ENCODE measurements at places on chromosomes 11 and 22.

- no peak for DNase-seq
Observed at GRCh38 chr22:44665115-44665514, 36.9 kb upstream of the PRR5 start.

- no peak for DNase-seq
Observed at GRCh38 chr22:28129319-28129962, 210.4 kb upstream of the PITPNB start.

- peak; percentile 75 for DNase-seq
Observed at GRCh38 chr22:36546092-36546804, 17.3 kb upstream of the EIF3D start.

GRCh38 chr22:23233084-23233531, 52.8 kb downstream of the BCR start:
- DNase-seq = peak; percentile 64

- DNase-seq = no peak
Observed at GRCh38 chr11:27612932-27613880, 87.0 kb downstream of the BDNF start.

GRCh38 chr22:31080164-31080847, 812 bp upstream of the SMTN start:
- DNase-seq = no peak

- DNase-seq = no peak
Observed at GRCh38 chr22:36417281-36417686, 29.5 kb upstream of the MYH9 start.

DNA sequence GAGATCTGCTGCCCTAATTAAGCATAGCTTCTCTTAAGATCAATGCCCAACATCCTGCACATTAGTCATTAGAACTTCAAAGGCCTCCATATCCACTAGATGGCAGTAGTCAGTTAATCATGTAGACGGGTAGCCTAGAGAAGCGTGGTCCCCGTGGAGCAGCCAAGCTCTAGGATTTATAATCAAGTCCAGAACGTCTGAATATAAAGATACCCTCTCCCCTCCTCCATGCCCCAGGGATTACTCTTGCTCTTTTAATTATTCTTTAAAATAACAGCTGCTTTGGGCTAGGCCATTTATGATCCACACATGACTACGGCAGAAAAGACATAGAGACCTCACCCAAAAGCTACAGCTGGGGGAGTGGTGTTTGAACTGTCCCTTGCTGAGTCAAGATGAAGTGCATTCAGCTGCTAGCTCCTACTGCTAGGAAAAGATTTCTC, 327.6 kb upstream of the PLET1 start:
- DNase-seq = peak; percentile 59

DNA sequence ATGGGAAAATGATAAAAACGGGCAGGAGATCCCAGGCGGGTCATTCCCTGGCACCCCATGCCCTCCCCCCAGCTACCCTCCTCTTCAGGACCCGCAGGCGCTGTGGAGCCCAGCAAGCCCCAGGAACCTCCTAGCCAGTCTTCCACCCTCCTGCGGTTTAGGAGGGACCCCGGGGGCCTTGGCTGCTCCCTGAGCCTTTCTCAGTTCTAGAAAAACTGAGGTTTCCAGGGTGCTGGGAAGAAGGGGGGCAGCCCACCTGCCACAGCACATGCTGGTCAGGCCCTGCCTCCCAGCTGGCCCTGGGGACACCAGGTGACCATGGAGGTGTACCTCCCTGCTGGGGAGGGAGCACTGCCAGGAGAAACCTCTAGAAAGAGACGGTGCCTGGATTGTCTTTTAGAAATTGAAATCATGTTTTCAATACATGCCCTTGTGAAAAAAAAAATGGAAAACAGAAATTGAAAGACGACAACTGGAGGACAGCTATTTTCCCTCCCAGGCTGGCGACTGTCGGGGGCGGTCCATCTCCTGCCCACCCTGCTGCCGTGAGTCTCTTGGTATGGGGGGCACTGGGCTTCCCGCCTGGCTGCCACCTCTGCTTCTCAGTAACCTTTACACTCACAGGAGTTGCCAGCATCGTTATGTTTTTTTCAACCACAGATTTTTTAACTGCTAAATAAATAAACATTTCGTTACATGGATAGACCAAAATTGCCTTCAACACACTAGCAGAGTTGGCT, 398.5 kb downstream of the TBC1D22A start:
- DNase-seq = no peak

DNA sequence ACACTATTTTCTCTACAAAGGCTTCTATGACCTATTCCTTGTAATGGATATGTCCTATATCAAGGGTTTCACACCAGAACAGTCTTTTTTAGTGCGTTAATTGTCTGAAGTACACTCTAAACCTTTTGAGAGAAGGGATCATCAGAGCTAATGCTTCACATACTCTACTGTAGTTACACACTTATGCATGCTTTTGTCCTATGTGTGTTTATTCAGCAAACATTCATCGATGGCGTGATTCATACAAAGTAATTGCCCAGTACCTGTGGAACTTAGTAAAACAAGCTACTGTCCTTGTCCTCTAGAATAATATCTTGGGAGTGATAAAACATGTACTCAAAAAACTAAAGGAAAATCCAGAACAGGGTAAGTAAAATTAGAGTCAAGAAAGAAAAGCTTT, 139.2 kb downstream of the GUCY1A2 start:
- DNase-seq = no peak
